ENCODE measurements at places on chromosomes 3 and 15.

GRCh38 chr3:65927576-65927975 is 111.1 kb downstream of the MAGI1 start:
- DNase-seq: no peak

DNA sequence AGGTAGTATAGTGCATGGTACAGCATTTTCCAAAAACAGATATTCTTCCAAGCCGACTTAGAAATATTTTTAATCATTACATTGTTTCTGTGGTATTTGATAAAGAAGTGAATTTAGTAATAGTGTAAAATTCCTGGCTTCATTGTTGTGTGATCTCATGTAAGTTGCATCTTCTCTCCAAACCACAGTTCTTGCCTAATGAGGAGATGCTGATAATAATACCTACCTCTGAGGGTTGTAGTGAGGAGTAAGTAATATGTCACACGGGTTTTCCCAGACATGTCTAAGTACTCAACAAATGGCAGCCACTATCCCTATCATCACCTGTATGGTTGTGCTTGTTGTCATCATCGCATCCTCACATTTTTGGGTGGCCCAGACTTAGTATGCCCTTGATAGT is 167.3 kb downstream of the SLCO3A1 start:
- DNase-seq: no peak

GRCh38 chr3:122502941-122503340 is 11.8 kb downstream of the KPNA1 start:
- DNase-seq: no peak

DNA sequence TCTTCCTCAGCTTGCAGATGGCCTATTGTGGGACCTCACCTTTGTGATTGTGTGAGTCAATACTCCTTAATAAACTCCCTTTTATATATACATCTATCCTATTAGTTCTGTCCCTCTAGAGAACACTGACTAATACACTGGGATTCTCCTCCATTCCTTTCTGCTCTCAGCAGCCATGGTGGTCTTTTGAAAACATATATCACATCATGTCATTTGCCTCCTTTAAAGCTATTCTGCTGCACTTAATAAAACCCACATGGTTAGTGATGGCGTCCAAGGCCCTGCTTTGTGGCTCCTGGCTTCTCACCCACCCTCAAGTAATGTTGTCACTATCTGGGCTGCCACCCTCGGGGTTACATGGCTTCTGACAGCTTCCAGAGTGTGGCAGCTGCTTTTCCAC is 169.5 kb downstream of the CADPS start:
- DNase-seq: no peak

GRCh38 chr3:133038731-133039375 is 662 bp downstream of the TMEM108 start:
- DNase-seq: no peak

- DNase-seq: no peak
These were observed 19.4 kb downstream of the MCTP2 start for GRCh38 chr15:94250801-94251200.

Measured in esophagus muscularis mucosa (tissue), 4 donors.